ENCODE measurements at places on chromosomes 2 and 18.

DNA sequence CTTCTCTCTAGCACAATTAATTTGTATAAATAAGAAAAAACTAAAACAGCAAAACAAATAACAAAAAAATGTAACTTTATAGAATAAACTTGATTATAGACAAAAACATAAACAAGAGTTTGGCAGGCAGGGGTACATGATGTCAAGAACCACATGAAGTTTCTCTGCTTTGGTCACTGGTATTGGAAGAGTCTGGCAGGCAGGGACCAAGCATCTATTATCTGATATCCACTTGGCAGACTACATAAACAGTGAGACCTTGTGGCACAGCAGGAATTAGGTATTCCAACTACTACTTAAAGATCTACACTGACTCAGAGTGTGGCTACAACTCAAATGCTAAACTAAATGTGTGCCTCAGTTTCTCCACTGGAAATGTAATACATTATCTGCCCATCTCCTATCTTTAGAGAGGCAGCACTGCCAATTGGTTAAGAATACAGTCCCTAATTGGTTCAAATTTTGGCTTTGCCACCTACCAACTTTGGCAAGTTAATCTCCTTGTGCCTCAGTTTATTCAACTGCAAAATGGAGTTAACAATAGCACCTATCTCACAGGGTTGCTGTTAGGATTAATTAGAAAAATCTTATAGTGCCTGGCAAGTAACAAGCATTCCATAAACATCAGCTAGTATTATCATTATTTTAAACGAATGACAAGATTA, 2.7 kb downstream of the MAP4K3 start:
- no peak for DNase-seq

- peak; percentile 6 for DNase-seq
These were observed at the start of gene DPYSL5 for GRCh38 chr2:26847655-26848335. Gene DPYSL5, plus strand, starts transcription at chr2:26848132. Its CDS starts 50,368 bp downstream, at chr2:26898500.

GRCh38 chr2:200177971-200178911, 128.3 kb upstream of the SPATS2L start:
- DNase-seq: no peak

DNA sequence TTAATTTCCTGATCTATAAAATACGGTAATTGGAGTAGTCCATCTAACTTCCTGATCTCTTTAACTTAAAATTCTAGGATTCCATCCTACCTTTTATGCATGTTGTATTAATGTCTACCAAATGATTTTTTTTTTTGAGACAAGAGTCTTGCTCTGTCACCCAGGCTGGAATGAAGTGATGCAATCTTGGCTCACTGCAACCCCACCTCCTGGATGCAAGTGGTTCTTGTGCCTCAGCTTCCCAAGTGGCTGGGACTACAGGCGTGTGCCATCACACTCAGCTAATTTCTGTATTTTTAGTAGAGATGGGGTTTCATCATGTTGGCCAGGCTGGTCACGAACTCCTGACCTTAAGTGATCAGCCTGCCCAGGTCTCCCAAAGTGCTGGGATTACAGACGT, 47.8 kb downstream of the CFAP36 start:
- DNase-seq: no peak

GRCh38 chr18:63178971-63179370, 140.6 kb downstream of the BCL2 start:
- DNase-seq: no peak

- no peak for DNase-seq
These were observed 7.0 kb downstream of the GCFC2 start for GRCh38 chr2:75703589-75704287.

DNA sequence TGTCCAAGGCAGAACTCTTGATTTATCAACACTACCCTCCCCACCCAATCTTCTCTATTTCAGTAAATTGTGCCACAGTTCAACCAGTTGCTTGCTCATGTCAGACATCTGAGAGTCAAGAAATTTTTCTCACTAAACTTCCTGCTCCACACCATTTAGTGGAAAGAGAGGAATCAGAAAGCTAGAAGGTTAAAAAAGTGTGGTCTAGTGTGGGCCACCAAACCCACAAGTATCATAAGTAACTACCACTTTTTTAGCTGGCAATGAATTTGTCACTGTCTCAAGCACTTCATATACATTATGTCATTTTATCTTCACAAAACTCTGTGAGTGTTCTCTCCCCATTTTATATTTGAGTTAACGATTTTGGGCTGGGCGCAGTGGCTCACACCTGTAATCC, 16.6 kb upstream of the MSTN start:
- no peak for DNase-seq

- no peak for DNase-seq
These were observed 74.8 kb upstream of the COL5A2 start for GRCh38 chr2:189254268-189254883.

DNA sequence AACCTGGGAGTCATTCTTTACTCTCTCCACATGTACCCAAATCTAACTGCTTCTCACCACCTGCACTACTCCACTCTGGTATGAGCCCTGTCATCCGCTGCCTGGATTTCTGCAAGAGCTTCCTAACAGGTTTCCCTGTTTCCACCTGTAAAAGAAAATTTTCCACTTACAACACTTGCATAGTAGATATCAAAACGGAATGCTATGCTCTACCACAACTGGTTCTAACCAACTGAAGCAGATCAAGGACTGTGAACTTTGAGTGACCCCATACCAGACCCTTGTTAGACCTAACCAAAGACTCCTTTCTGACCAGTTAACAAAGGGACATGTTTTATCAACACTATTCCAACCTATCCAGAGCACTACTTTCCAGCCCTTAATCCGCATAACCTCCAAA, 3.8 kb upstream of the TMEM131 start:
- DNase-seq: no peak

DNA sequence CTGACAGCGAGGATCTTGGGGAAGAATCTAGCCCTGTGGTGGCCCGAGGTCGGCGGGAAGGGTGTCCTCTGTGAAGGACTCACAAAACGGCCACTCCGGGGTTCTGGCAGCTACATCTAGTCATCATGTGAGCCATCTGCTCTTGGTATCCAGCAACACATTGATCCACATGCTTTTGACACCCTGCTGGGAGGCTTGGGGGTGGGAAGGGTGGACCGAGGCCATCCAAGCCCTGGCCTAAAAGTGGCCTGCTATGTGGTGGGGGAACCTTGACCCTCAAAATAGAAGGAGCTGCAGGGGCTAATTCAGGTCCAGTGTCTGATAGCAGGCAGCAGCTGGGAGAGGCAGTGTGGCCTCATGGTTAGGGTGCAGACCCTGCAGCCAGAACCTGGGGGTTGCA, 145.7 kb downstream of the CELF4 start:
- DNase-seq: no peak

DNA sequence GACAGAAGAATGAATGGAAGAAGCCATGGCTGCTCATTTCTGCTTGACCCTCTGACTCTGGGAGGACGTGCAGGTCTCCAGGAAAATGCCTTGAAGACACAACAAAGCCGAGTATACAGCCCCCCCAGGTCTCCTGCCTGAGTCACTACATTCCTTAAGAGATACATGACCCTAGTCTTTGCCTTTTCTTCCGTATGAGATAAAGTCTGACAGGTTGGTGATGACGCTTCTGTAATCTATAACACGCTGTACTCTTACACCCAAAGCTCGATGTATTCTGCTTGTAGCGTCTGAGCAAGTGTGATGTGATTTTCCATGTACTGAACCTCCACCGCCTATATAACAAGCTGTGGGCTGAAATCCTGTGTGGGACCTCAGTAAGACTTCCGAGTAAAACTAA, 77.3 kb downstream of the KCTD1 start:
- no peak for DNase-seq

DNA sequence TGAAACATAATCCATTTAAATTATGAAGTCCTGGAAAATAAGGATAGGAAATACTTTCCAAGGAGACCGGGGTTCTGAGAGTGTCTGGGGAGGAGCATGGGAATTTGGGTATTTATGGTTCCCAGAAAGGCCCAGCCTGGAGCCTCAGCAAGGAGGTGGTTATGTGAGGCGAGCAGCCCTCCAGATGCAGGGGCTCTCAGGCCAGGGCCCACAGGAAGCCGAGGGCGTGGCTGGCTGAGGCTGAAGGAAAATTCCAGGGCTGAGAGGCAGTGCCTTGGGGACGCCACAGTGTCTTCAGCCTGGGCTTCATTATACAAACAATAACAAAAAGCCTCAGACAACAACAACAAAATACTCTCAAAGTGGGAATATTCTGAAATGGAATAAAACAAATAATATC, 86.9 kb upstream of the SERPINE2 start:
- no peak for DNase-seq

- no peak for DNase-seq
These were observed 125.5 kb upstream of the REV1 start for GRCh38 chr2:99615247-99615771.

GRCh38 chr2:128628206-128628605, 309.5 kb upstream of the HS6ST1 start:
- DNase-seq: no peak

DNA sequence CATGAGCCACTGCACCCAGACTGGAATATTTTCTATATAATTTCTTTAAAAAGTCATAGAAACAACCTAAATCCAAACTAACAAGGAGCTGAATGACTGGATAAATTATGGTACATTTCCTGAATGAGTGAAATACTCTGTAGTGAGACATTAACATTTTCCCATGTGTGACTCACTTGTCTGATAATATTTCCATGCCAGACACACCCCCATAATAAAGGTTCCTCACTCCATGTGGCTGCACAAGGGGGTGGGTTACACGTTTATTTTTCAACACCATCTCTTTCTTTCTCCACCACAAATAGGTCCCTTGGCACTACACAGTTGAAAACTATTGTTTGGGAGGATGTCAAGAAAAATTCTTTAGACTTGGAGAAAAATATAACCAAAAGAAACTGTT, 266.3 kb upstream of the LYPD1 start:
- no peak for DNase-seq

GRCh38 chr2:136658201-136658600, 107.1 kb upstream of the THSD7B start:
- DNase-seq: no peak

- DNase-seq: no peak
These were observed 6.9 kb downstream of the MBD5 start for GRCh38 chr2:148027822-148028221.

DNA sequence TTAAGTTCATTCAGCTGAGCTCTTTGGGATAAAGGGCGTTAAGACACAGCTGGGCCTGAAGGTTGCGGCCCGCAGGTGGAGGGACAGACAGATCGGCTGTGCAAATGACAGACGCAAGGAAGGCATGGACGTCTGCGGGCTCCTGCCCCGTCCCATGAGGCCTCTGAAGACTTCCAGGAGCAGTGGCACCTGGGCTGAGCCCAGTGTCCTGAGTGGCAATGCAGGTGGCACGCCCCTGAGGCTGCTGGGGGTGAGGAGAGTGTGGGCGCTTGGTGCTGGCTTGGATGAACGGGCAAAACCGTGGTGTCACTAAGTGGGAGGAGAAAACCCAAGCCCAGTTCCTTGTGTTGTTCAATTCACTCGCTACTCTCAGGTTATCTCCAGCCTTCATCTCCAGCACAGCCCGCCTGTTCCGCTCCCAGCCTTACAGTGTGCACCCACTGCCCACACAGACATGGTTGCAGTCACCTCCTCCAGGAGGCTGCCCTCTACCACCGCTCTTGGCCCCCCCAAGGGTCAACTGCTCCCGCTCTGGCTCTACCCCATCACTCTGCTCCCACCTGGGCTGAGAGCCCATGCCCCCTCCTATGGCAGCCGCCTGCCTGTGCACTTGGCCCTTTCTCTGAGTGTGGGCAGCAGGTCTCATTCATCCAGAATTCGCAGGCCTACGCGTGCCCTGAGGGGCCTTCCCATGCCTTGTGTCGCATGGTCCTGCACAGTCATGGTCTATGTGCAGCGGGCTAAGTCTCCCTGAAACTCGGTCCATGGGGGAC, 50.3 kb downstream of the PTGR3 start:
- DNase-seq: no peak

GRCh38 chr2:207481924-207482323, 47.8 kb upstream of the CREB1 start:
- DNase-seq: no peak

- no peak for DNase-seq
These were observed 24.9 kb upstream of the PDCL3 start for GRCh38 chr2:100537918-100538317.

DNA sequence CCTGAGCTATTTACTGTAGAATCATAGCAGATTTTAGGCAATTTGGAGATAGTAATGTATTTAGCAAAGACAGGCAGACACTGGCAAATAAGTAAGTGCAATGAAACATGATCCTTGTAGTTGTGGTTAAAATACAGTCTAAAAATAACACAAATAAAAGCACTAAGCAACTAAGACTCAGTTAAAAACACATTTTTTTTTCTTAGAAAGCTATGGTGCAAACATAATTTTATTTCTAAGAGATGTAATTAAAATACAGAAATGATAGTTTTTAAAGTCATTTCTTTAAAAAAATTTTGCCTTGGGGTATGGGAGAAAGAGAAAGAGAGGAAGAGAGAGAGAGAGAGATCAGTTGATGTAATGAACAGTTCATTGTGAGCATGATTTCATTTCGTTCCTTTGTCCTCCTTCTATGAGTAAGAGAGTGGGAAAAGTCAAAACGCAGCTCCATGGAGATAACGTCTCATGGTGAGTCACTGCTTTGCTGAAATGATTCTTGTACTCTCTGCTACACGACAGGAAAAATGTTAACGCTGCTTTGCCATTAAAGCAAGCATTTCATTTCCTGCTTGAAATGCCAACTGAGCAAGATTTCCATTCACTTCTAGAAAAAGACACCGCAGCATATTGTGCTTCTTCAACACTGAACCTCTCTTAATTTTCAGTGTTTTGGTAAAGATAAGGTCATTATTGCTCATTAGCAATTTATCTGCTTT, 61.3 kb upstream of the PGAP1 start:
- DNase-seq: no peak

- no peak for DNase-seq
These were observed 7.8 kb downstream of the TMEM87B start for GRCh38 chr2:112062894-112063293.

DNA sequence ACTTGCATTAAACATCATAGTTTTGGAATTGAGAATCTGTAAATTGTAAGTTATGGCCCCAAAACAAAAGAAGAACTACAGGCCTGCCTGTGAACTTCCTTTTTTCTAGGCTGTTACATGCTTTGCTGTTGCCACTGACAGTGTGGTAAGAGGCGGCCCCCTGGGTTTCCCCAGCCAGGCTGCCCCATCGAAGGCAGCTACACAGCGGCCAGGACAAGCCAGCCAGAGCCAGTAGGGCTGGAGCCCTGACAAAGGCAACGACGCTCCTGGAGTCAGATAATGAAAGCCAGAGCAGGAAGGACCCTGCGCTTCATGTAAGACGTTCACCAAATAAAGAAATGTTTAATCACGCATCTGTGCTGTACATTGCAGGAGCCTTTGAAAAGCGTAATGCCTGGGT, 55.0 kb downstream of the ANKRD44 start:
- DNase-seq: peak; percentile 64

DNA sequence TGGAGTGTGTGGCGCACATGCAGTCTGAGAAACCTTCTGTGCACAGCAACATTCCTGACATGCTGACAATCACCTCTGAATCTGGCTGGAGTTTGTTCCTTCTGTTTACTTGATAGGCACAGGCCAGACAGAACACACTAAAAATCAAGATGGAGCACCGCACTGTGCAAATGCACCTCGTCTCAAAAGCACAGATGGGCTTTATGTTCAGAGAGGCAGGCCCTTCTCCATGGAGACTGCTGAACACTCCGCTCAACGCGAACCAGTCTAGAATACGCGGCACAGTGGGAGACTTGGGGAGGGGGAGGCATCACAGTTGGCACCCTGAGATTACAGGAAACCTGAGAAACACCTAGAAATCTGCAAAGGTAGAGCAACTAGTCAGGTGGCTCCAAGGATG, 58.4 kb upstream of the DNMT3A start:
- no peak for DNase-seq

Data from activated CD4-positive, alpha-beta T cell treated with anti-CD3 and anti-CD28 coated beads, Interleukin-2, amount 50 U/mL, for 1 hour (primary cell).